Activated CD8-positive, alpha-beta T cell treated with anti-CD3 and anti-CD28 coated beads, Interleukin-2, amount 10 ng/mL, durations not matched to agents 7 days and 5 days (primary cell): ENCODE measurements at places on chromosomes 6 and 20. TPM values are rescaled to one million over a fixed set of nuclear protein-coding genes. Genes with fewer than 3 reads are reported as not detected.

DNA sequence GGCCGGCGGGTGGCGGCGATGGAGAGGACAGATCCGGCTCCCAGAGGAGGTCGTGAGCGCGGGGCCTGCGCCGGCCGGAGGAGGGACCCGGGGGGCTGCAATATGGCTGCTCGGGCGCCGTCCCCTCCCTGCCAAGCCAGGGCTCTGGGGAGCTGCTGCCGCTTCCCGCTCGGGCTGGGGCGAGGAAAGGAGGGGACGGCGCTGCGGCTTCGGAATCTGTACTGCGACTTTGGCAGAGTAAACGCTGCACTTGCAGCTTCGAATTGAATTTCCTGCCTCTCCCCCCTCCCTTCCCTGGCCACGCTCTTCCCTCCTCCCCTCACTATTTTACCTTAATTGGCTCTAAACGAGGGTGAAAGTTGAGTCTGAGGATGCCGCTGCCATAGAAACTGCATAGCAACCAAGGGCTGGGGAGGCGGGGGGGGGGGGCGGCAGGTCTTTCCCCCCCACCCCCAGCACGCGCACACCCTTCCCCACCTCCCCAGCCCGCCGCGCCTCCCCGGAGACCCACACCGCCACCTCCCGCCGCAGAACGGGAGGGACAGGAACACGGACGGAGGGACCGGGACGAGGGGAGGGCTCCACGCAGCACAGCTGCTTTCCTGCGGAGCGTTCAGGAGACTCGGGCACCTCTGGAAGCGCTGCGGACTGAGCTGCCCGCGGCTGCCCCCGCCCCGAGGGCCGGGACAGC, 93.9 kb downstream of the RNASET2 start:
- H3K27me3 ChIP-seq, result peaks cover 29% of the 10 kb centered on the region
- no peak overlapping the region for H3K27ac ChIP-seq
- peaks cover 4% of the 10 kb centered on the region for H3K4me1 ChIP-seq

GRCh38 chr6:134413241-134413643, 95.3 kb upstream of the SGK1 start:
- peaks cover 7% of the 10 kb centered on the region for H3K4me1 ChIP-seq
- H3K27ac ChIP-seq, result no peak overlapping the region
- H3K36me3 ChIP-seq, result no peaks in the 10 kb centered on the region

The WFDC8 gene
- total RNA-seq, result not detected

The PXDC1 gene
- total RNA-seq, result not detected

DNA sequence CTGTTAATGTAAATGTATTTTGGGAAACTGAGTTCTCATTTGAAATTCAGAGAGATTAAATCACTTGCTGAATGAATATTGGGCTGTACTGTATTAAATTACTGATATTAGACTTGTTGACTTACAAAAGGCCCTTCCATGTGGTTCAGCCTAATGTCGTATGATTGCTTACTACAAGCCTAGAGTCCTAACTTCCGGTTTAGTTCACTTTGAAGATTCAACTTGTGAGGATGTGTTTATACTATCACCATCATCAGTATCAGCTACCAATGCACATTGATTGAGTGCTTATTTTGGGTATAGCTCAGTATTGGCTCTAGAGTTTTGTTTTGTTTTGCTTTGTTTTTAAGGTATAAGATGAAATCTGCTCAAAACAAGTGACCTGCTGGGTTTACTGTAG, 48.3 kb downstream of the FAM217A start:
- H3K27me3 ChIP-seq, result no peaks in the 10 kb centered on the region
- peak overlapping the region; percentile 18 for H3K27ac ChIP-seq
- no peak for DNase-seq
- no peak overlapping the region for H3K4me3 ChIP-seq
- peaks cover 66% of the 10 kb centered on the region for H3K36me3 ChIP-seq
